ENCODE measurements at places on chromosomes 4 and X.

GRCh38 chrX:41733939-41734338 lies 10.0 kb downstream of the GPR82 start:
- no peak for DNase-seq

GRCh38 chr4:10083331-10083771 lies 33.2 kb downstream of the WDR1 start:
- DNase-seq: no peak

DNA sequence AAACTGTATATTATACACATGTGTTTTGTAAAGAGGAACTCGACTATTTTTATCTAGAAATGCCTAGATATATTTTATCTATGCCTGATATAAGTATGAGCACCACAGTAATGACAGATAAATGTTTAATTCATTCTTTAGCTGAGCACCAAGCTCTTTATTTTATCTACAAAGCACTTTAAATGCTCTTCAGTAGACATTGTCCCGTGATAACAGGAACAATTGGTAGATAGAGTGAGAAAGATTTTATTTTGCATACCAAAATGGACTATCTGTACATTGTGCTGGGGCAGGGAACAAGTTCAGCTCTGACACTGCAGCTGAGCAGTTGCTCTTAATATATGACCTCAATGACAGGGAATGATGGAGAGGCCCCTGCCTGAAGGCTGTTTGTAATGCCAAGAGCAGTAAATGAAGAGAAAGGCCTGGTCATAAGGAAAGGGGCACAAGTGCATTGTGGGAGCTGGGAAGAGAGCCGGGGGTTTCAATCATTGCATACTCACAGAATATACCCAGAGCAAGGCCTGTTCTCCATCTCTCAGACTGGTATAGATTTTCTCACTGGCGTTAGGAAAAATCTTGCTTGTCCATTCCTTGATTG lies 57.3 kb downstream of the SEPTIN11 start:
- no peak for DNase-seq

- DNase-seq: no peak
Measured at GRCh38 chr4:73816814-73817213, 19.7 kb upstream of the CXCL6 start.

DNA sequence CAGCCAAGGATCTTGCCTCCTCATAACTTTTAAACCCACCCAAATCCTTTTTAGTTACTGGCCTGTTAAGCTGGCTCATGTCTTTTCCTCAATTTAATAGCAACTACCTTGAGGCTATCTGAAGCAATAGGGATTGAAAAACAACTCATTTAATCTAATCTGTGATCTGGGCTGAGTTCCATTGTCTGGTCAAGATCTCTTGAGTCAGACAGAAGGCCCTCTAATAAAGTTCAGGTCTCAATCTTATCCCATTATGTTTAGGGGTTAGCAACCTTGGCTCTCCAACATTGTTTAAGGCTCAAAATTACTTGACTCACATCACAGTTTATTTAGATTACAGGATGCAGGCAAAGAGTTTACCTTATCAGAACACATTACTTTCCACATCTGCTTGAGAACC lies 436.1 kb downstream of the ANKRD50 start:
- DNase-seq: no peak

DNA sequence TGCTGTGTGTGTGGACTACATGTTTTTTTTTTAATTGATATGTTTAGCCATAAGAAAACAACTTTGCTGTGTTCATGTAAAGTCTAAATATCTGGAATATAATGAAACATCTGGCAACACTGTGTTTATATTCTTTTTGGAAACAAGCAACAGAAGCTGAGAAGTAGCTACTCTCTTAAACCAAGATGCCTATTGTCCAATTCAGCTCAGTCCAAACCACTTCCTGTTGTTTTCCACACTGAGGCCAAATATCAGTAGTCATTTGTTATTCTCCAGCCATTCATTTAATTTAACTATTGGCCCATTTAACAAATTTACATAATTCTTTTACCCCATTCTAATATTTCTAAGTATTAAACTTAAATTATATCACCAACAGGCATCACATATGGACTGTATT lies 903.0 kb upstream of the SLIT2 start:
- no peak for DNase-seq

DNA sequence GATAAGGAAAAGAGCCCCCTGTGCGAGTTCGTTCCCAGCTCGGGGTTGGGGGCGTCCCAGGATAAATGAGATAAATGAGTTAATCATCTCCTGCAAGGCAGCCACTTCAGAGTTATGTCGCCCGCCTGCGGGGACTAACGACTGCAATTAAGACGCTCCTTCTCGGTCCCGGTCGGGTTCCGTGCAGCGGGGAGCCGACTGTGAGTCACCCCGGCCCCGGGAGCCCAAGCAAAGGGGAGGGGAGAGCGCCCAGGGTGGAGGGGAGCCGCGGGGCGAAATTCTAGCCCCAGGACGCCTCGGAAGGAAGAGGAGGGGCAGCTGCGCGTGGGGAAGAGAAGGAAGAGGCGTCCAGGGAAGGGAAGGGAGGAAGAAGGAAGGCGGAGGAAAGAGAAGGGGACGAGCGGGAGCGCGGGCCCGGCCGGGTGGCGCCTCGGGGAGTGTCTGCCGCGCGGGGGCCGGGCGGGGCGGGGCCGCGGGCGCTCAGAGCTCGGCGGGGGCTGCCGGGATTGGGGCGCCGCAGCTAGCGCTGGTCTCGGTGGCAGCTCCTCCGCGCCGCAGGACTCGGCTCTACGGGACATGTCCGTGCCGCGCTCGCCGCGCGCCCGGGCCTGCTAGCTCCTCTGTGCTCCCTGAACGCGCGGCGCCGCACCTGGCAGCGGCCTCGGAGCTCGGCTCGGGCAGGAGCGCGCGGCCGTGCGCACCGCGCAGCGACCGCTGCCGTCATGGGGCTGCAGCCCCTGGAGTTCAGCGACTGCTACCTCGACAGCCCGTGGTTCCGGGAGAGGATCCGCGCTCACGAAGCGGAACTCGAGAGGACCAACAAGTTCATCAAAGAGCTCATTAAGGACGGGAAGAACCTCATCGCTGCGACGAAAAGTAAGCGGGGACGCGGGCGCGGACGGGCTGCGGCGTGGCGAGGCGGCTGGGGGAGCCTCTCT lies at the start of gene ARHGAP10:
TSS of gene ARHGAP10 (plus strand) at position 509 of the 938 bp plus-strand sequence. CDS start at position 723, 214 bp downstream.
- DNase-seq: peak; percentile 50

DNA sequence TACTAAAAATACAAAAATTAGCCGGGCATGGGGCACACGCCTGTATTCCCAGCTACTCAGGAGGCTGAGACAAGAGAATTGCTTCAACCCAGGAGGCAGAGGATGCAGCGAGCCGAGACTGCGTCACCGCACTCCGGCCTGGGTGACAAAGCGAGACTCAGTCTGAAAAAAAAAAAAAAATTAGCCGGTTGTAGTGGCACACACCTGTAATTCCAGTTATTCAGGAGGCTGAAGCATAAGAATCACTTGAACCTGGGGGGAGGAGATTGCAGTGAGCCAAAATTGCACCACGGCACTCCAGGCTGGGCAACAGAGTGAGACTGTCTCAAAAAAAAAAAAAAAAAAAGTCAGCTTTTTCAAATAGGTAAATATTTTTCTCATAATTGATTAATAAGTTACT lies 71.9 kb downstream of the WDFY3 start:
- DNase-seq: no peak

DNA sequence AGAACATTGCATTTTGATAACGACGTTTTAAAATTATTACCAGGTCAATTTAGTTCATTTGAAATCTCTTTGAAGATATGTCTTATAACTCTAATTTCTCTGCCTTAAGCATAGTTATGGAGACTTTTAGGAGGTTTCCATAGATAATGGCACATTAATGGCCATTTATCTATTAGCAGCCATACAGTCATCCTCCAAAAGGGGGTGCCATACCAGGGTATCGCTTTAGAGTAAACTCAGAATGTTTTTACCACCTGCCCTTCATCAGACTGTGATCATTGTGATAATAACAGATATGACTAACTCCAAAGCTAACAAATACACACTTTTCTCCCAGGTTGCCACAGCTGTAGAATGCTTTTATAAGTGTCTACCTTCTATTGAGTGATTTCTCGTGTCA lies 461.5 kb downstream of the FSTL5 start:
- DNase-seq: no peak

GRCh38 chrX:66014556-66014955 lies 25.3 kb downstream of the VSIG4 start:
- no peak for DNase-seq

GRCh38 chr4:38591617-38592337 lies 72.2 kb upstream of the KLF3 start:
- no peak for DNase-seq

DNA sequence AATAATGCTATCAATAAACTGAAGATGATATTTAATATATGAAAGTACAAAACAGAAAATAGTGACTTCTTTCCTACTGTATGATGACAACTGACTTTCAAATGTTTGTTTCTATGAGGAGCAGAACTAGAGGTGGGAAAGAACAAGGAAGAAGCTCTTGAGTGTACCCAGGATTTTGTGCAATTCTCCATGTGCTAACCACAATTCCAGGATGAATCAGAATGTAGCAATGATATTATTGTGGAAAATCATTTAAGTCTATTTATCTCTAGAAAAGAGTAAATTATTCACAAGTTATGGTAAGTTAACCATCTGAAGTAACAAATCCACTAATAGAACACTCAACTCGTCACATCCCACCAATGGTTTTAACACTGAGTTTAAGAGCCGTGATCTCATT lies 324.1 kb upstream of the EMCN start:
- DNase-seq: no peak

DNA sequence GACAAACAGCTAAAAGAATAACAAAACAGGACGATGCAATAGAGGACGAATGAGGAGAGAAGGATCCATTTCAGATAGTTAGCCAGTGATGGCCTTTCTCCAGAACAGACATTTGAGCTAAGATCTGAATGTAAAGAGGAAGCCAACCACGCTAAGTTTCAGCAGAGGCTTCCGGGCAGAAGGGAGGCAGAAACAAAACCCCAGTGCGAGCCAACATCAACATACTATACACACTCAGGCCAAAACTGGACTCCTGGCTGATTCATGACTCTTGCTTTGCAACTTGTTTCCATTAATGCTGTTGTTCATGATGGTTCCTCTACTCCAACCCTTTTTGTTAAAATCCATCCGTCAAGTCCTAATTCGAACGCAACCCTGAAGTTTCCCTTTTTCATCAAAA lies 730.3 kb downstream of the TRIML1 start:
- no peak for DNase-seq

GRCh38 chr4:86633854-86634253 lies 39.7 kb downstream of the PTPN13 start:
- no peak for DNase-seq

- no peak for DNase-seq
Measured at GRCh38 chr4:150160473-150160872, 82.2 kb downstream of the DCLK2 start.

- DNase-seq: no peak
Measured at GRCh38 chr4:88963817-88964216, 93.2 kb downstream of the FAM13A start.

GRCh38 chrX:35617836-35618235 lies 180.3 kb upstream of the MAGEB16 start:
- no peak for DNase-seq

GRCh38 chr4:108042927-108043326 lies 53.2 kb downstream of the HADH start:
- DNase-seq: no peak

DNA sequence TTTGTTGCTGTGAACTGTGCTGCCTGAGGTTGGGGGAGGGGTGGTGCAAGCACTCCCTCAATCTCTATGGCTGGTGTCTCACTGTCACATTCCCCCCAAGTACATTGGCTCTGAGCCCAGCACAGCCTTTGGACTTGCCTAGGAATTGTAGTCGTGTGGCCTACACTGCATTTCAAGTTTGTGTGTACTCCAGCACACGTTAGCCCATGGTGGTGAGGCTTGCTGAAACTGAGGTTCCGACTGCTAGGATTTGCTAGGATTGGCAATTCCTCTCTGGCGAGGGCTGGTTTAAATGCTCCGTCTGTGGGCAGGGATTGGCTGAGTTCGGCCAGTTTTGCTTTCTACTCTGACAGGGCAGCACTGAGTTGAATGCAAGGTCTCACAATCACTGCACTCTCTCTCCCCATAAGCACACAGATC lies 121.7 kb upstream of the CXXC4 start:
- no peak for DNase-seq

- no peak for DNase-seq
Measured at GRCh38 chrX:134646691-134647090, 11.6 kb downstream of the PLAC1 start.

- DNase-seq: no peak
Measured at GRCh38 chrX:50108264-50108663, 92.5 kb downstream of the AKAP4 start.

GRCh38 chr4:75633846-75634245 lies 3.5 kb upstream of the CDKL2 start:
- DNase-seq: no peak

- DNase-seq: no peak
Measured at GRCh38 chr4:76708971-76709771, 188.8 kb downstream of the SOWAHB start.

DNA sequence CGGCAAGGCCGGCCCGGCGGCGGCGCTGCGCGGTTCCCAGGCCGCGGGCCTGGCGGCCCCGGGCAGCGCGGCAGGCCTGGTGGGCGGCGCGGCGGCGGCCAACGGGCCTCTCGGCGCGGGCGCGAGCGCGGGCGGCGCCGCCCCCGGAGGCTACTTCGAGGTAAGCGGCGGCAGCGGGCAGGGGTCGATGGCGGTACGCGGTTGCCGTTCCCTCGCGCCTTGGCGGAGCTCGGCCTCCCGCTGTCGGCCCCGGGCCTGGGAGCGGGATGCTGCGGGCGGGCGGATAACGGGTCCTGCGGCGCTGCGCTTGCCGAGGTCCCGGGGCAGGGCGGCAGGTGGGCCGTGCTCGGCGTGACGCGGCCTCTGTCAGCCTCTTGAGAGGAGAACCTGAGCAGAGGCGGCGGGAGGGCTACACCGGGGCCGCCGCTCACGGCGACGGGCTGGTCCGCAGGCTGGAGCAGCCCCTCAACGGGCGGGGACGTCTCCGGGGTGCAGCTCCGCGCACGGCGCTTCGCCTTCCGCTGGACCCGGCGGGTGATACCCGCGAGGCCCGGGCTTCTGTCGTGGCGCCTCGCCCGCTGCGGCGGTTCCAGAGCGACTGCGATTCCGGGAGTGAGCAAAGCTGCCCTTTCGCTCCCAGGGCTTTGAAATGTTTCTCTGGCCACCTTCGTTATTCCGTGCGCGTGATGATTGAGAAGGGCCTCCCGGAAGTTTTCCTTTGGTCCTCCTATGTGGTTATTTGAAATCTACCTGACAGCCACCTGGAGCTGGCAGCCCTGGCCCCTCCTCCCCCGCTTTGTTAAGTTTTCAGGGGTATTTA lies 774 bp downstream of the FAM193A start:
- peak; percentile 27 for DNase-seq

DNA sequence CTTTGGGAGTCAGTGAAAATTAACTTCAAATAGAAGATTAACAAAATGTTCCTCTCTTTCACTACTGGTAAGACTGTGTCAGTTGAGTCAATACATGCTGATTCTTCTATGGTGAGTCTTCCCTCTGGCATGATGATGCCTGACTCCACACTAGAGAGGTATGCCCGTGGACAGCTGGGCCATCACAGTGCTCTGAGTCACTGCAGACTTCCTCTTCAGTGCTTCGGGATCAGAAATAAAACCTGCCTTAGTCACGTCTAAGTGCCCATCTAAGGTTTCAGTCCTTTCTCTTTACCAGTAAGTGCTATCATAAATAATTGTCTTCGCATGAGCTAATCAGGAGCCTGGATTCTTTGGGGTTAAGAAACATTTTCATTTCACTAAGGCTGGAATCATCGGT lies 1.6 kb upstream of the ASB5 start:
- no peak for DNase-seq

Data from stimulated activated CD8-positive, alpha-beta memory T cell treated with anti-CD3 and anti-CD28 coated beads, Interleukin-7, amount 100 ng/mL, for 1 hour (primary cell).